Stimulated activated CD4-positive, alpha-beta T cell treated with anti-CD3 and anti-CD28 coated beads, Interleukin-1b, Interleukin-23, amount 100 ng/mL, for 24 hours (primary cell): ENCODE measurements at places on chromosomes 13 and 19.

DNA sequence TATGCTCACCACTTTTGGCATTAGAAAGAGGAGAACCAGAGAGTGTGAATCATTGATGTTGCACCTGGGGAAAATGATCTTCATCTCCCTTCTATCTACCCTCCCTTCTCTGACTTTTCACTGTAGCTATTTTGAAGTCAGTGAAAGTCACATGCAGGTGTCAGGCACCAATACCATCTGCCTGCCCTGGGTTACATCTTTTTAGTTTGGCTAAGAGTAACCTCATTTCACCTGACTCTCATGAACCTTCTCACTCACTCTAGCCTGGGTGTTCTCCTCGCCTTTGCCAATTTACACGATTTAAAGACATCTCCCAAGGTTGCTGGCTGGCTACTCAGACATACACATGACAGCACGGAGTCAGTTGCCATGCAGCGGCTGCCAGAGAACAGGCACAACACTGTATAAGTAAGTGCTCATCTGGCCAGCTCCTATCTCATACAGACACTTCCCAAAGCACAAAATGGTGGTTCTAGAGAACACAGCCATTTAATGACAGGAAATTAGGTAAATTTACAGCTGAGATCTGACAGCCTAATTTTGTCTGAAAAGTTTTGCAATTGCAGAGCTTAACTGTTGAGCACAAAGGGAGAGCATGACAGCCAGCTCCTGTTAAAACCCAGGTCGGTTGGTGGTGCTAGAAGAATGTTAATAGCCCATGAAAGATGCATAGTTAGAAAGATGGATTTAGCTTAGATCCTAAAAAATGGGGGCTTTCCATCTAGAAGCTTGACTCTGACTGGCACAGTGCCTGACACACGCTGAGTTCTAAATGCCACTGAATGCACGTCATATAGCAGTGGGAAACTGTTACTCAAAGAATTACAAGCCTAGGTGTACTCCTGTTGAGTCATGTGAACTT lies 32.5 kb downstream of the LCP1 start:
- DNase-seq: no peak

DNA sequence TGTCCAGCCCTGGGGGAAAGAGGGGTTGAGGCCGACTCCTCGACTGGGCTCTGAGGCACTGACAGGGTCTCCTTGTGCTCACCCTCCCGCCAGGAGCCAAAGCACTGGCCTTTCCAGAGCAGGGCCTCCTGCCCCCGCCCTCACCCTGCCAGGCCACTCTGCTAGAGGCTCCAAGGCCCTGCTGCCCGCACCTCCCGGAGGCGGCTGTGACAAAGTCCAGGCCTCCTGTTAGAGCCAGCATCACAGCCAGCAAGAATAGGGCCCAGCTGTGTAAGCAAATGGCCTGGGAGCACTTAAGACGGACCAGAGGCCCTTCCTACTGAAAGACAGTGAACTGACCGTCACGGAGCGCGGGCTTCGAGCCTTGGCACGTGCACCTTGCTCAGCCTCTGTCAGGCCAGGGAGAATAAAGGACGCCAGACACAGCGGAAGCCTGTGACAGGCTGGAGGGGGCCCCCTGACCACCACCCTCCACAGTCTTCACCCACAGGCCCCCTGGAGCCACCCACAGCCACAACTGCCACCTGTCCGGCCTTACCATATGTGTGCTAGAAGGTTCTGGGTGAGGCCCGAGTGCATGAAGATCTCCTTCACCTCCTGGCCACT lies 50.9 kb downstream of the EPS15L1 start:
- no peak for DNase-seq

DNA sequence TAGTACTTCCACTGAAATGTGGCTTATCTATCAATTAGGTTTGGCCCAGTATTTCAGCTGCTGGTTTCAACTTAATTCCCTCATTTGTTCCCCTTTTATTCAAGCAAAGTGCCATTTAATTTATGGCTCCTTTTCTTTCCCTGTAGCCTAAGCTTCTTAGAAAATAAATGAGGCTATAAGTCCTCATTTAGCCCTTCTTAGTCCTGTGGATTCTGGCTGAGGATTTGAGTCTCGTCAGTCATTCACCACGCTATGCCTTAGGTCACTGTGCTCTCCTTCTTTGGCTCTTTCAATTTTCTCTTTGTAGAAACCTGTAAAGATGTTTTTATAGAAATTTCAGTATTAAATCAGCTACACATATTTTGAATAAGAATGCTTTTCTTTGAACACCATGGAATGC lies 579.1 kb downstream of the GPC6 start:
- DNase-seq: no peak

GRCh38 chr19:21496876-21497275 lies 8.5 kb upstream of the ZNF429 start:
- no peak for DNase-seq

- DNase-seq: no peak
Measured at GRCh38 chr19:33621811-33622504, at the start of gene CHST8. CHST8 (plus strand) TSS chr19:33621953; CDS start chr19:33689262, 67,309 bp downstream.

- peak; percentile 56 for DNase-seq
Measured at GRCh38 chr13:50080911-50081678, 65.9 kb downstream of the KCNRG start.

- DNase-seq: peak; percentile 28
Measured at GRCh38 chr19:41746593-41747227, 8.6 kb upstream of the CEACAM6 start.

- no peak for DNase-seq
Measured at GRCh38 chr13:35309706-35310105, 166.8 kb downstream of the MAB21L1 start.

- DNase-seq: no peak
Measured at GRCh38 chr19:32630338-32630737, 44.6 kb downstream of the ANKRD27 start.

GRCh38 chr13:99391781-99392469 lies 84.7 kb upstream of the GPR183 start:
- DNase-seq: no peak

DNA sequence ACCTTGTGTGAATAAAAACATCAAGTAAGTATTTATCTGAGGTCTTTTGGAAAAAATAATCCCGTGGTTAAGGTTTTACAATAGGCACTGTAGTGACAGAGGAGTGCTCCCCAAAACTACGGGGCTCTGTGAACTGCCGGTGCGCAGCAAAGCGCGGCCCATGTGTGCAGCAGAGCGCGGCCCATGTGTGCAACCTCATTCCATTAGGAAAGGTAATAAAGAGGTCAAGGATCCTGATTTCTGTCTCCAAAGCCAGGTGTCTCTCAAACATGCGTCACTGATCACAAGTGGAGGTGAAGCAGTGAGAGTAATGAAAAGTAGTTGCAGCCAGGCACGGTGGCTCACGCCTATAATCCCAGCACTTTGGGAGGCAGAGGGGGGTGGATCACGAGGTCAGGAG lies 58.7 kb downstream of the MRPL57 start:
- no peak for DNase-seq

DNA sequence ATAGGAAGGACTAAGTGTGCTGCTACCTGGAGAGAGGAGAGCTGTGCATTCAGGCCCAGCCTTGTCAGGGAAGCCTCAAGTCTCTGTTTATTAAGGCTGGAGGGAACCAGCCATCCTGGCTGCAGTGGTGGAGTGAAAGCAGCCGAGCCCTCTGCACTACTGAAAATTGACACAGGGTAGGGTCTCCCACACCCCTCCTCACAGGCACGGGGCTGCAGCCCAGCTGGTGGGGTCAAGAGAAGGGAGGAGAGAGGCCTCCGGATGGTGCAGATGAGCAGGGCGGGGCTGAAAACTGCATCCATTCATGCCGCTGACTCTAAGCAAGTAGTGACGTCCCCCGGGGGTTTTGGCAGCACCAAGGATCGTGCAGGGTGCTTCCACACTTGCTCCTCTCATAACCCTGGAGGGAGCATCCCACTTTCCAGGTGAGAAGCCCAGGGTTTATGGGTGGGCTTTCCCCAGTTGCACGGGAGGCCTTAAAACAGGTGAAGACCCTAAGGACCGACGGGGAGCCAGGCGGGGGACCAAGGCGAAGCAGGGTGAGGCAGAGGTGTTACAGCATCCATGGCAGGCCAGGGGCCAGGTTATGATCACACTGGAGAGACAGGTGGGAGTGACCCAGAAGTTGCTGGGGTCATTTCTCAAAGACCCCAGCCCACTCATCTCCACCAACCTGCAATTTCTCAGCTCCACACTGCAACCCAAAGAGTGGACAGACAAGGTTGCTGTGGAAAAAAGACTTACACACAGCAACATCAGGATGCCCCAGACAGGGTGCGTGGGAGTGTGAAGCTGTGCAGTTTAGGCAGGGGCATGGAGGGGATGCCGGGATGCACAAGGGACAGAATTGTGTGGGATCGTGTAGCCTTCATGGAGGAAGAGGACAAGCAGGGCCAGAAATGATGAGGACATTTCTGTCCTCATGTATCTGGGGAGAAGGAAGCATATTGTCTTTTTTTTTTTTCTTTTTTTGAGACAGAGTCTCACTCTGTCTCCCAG lies 36.8 kb downstream of the VSTM2B start:
- no peak for DNase-seq

- no peak for DNase-seq
Measured at GRCh38 chr19:28345811-28346210, 867.1 kb downstream of the UQCRFS1 start.

DNA sequence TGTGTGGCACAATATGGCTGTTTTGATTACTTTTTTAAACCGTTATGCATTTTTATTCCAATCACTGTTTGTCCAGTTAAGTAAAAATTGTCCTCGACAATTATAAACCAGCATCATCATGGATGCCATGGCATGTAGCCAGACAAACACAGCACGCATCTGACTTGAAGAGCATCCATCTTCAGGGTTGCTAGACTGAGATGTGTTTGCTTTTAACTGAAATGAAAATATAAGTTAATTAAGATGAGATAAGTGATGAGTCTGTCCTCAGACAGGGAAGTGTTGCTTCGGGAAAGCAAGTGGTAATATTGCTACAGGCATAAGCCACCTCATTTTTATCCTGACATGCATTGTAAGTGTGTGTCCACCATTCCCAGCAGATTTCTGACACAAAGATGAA lies 92.8 kb upstream of the TPP2 start:
- DNase-seq: no peak

DNA sequence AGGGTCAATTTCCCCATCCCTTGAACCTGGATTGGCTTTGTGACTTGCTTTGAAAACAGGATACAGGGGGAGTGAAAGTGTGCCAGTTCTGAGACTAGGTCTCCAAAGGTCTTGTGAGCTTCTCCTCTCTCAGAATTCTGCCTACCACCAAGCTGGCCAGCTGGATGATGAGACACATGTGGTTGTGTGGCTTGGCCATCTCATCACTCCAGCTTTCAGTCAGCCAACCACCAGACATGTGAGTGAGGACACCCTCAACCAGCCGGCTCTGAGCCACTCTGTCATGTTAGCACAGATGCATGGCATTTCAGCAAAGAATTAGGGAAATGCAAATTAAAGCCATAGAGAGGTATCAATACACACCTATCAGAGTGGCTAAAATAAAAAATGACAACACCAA lies 29.5 kb downstream of the ENOX1 start:
- no peak for DNase-seq

GRCh38 chr13:113043001-113043630 lies 62.5 kb upstream of the F7 start:
- DNase-seq: no peak

DNA sequence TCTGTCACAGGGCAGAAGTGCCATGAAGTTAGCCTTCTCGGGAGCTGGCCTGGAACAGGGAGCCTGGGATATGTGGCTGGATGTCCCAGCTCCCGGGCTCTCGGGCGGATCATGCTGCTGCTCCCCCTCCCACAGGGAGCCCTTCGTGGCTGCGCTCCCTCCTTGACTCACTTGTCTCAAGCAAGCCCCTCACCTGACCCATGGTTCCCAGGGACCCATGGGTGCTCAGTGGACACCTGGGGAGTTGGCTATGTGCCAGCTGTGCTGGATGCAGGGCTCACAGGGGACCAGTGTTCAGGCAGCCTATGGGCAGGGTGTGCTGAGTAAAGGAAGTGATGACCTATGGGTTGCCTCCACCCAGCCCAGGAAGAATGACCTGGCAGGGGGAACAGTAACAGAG lies 213.1 kb upstream of the SGCG start:
- DNase-seq: no peak

DNA sequence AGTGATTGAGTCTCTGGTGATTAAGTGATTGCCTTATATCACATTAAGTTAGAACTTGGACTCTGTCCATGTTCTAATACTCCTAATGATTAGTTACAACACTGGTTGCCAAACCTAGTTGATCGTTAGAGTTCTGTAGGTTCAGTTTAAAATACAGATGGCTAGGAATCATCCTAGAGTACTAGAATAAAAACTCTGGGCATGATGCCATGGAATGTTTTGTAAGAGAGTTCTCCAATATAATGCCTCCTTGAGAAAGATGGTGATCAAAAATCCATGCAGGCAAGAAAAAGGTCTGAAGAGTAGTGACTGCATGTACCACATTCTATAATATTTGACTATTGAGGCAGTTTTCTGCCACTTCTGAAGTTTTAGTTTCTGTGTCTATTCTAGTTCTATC lies 176.3 kb downstream of the GPC5 start:
- DNase-seq: no peak
